Hypothalamus (tissue), 51 donors: ENCODE measurements at places on chromosomes 7 and 10.

DNA sequence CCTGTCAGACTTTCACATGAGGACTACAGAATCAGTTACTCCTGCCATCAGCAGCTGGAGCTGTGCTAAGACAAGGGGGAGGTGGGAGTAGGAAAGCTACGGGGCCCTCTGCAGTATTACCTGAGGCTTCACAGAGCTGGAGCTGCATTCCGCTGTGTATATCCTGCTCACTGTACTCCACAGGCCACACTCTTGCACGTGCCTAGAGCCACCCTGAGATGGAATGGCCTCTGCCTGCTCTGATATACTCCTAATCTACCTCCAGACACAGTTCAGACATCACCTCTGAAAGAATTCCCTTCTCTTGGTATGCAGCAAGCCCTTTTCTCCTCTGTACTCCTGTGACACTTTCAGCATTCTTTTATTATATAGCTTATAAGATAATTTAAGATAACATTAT is 34.8 kb downstream of the TRDMT1 start:
- no peak for DNase-seq

DNA sequence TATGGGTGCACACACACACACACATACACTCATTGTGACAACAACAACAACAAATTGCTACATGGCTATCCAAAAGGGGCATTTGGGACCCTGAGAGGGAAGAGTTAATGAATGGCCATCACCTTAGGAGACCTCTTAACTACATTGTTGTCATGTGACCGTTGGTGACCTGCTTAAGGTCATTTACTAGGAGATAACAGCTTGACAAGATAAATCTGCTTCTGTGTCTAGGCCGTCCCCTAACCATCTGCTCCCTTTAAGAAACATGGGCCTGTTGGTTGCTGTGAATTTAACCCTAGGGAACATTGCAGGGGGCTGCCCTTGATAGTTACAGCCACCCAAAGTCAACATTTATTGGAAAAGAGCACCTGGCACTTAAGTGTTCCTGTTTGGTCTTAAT is 29.7 kb downstream of the C1QL3 start:
- DNase-seq, result no peak

- DNase-seq, result no peak
Measured at GRCh38 chr7:142957723-142958122, 4.4 kb downstream of the KEL start.

GRCh38 chr10:97913193-97913592 is 63.5 kb downstream of the GOLGA7B start:
- DNase-seq, result no peak

DNA sequence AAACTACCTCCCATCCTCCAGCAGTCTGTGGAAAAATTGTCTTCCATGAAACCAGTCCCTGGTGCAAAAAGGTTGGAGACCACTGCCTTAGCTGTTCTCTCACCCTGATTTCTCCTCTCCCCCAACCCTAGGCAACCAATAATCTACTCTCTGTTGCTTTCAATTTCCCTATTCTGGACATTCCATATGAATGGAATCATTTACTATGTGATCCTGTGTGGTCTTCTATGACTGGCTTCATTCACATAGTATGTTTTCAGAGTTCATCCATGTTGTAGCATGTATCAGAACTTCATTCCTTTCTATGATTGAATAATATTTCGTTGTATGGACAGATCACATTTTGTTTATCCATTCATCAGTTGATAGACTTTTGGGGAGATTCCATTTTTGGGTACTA is 38.3 kb upstream of the DLG5 start:
- DNase-seq, result no peak

DNA sequence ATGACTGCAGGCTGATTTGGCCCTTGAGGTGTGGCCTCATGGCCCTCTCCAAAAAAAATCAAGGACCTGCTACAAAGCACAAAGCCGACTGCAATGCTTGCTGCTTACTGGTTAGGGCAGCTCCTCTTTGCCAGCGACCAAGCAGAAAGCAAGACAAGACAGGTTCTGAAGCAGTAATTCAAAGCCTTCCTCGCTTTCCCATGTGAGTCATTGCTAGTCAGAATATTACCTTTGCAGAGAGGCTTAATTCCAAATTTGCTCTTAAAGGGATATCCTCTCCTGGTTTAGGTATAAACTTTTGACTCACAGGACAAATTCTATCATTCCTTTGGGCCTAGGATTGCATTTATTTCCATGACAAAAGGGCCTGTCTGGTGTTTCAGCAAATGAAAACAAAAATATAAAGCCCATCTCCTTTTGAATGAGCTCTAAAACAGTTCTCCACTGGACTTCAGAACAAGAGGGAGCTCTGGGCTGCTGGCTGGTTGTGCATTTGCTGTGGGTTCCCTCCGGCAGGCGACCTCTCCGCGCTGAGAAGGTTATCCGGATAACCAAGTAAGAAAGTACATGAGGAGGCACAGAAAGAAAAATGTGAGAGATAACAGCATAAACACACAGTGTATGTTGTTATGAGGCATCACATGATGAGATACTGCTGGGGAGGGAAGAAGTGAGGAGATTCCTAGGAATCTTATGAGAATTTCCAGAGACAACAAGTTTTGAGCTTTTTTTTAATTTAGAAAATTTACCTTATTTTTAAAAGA is 90.8 kb downstream of the EGFR start:
- no peak for DNase-seq

GRCh38 chr7:19145434-19146115 is 354 bp upstream of the FERD3L start:
- no peak for DNase-seq

DNA sequence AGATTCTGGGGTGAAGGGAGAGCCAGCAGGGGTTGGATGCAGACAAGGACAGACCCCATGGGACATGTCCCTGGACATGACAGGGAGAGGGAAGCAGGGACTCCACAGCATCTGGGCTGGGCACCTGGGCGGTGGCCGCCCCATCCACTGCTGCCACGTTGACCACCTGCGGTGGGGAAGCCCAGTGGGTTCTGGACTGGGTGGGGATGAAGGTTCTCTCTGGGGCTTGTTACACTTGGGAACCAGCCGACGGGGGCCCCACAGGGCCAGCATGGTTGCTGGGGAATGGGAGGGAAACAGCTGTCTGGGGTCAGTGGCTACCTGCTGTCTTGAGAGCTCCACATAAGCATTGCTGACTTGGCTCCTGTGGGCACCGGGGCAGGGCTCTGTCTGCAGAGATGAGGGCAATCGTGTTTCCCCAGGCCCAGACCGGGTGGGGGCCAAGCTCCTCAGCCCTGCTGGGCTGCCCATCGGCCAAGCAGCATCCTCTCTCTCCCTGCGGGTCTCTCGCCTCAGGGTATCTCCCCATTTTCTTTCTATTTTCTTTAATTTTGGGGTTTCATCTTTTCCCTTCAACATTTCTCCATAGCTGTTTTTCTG is 443.6 kb upstream of the PFKP start:
- no peak for DNase-seq

GRCh38 chr10:102230264-102230860 is 4.3 kb downstream of the ELOVL3 start:
- no peak for DNase-seq

GRCh38 chr10:124597846-124598165 is 136.2 kb downstream of the LHPP start:
- no peak for DNase-seq

DNA sequence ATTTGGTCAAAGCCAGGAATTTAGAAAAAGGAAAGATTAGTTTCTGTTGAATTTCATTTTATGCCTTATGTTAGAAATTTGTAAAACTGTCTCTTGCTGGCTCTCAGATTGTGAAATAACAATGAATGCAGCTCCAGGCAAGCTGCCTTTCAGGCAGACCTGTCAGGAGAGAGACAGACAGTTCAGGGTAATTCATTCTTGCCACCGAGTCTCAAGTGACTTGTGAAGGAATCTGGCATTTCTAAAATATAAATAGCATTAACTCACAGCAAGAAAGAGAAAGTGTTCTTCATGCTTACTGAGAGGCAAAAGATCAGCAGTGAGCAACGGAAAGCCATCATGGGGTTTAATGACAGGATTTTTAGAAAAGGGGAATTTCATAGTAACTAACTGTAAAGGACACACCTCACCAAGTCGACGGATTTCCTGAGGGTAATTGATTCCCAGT is 442.3 kb upstream of the AKR1E2 start:
- no peak for DNase-seq

- no peak for DNase-seq
Measured at GRCh38 chr7:28123752-28124151, 56.8 kb downstream of the JAZF1 start.

DNA sequence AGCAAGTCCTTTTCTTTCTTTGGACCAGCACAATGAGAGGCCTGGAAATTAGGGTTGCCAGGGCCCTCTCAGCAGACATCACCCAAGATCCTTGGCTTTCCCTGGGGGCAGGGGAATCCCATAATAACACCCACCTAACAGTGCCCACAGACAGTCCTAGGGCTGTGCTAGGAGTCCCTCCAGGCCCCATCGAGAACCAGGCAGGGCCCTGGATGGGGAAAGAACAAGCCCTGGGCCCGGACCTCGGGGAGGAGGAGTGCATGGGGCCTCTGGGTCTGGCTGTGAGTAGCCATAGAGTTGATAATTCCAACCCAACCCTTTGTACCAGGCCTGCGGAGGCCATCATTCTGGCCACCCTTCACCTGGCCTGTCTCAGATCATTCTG is 201.2 kb upstream of the ZMIZ1 start:
- no peak for DNase-seq

- no peak for DNase-seq
Measured at GRCh38 chr10:96125142-96125515, 5.0 kb upstream of the ZNF518A start.

DNA sequence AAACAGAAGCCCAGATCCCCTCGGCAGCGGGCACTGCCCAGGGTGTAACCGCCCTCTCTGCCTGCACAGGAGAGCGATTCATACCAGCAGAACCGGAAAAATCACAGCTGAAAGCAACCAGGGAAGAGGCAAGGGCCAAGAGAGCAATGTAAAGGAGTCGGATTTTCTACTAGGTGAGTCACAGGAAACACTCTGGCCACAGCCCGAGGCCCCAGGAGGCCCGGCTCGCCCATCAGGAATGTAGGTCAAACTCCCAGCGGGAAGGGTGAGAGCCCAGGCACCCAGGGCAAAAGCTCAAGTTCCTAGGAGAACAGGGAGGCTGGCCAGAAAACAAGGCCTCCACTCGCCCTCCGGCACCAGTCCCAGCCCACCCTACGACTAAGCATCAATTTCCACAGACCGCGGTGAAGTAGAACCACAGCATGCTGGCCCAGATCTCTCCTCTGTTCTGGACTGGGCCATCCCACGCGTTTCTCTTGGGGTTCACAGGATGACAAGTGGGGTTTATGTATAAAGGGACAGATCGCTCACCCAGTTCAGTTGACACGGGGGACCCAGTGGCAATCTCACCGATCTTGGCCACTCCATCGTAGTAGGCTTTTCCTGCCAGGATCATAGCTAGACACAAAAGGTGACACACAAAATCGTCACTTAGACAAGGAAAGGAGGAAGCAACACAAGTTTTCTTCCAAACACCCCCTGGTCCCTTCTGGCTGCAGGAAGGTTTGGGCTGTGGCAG is 46.2 kb downstream of the BAIAP2L1 start:
- no peak for DNase-seq

- DNase-seq, result no peak
Measured at GRCh38 chr10:9211228-9211627, 1156.7 kb downstream of the GATA3 start.

DNA sequence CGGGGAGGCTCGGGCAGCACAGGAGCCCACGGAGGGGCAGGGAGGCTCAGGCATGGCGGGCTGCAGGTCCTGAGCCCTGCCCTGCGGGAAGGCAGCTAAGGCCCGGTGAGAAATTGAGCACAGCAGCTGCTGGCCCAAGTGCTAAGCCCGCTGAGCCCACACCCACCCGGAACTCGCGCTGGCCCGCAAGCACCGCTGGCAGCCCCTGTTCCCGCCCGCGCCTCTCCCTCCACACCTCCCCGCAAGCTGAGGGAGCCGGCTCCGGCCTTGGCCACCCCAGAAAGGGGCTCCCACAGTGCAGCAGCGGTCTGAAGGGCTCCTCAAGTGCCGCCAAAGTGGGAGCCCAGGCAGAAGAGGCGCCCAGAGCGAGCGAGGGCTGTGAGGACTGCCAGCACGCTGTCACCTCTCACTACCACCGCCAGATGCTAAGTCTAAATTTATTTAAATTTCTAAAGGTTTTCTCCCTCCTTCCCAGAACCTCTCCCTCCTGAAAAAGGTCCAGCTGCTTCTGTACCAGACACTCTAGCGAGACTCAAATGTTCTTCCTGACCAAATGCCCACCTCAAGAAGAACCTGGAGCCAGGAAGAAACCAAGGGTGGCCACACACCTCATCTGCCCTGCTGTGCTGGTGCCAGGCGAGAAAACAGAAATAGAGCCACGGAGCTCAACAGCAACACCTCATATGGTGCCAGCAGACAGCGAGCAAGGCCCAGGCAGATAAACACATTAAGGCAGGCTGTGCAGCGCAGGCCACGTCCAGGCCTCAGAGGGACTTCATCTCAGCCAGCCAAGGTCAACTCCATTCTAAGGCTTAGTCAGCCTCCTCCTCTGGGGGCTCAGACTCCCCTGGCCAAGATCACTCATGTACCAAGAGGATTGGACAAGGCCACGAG is 47.0 kb downstream of the KCNMA1 start:
- DNase-seq, result no peak

GRCh38 chr7:91832493-91833045 is 47.9 kb downstream of the MTERF1 start:
- no peak for DNase-seq

- no peak for DNase-seq
Measured at GRCh38 chr10:128662520-128662919, 536.3 kb upstream of the MKI67 start.

GRCh38 chr10:58712982-58713381 is 200.3 kb downstream of the BICC1 start:
- no peak for DNase-seq

DNA sequence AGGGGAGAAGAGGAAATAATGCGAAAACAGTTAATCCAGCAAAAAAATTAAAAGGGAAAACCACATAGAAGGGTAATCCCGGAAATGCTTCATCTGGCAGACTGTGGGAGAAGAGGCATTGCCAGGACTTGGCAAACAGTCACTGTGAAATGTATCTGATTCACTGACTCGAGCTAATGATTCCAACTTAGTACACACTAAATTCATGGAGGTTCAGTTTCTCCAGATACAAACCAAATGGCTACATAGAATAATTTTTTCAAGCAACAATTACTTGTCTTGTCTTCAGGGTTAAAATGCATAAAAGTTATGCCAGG is 36.4 kb downstream of the GDI2 start:
- no peak for DNase-seq

DNA sequence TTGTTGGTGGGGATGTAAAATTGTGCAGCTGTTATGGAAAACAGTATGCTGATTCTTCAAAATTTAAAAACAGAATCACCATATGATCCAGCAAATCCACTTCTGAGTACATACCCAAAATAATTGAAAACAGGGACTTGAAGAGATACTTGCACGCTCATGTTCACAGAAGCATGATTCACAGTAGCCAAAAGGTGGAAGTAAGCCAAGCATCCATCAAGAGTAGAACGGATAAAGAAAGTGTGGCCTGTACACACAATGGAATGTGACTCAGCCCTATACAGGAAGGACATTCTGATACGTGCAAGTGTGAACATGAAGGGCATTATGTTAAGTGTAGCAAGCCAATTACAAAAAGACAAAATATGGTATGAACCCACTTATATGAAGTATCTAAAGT is 696.7 kb upstream of the CELF2 start:
- DNase-seq, result no peak

- no peak for DNase-seq
Measured at GRCh38 chr7:152760854-152761748, 1.5 kb downstream of the ACTR3B start.

GRCh38 chr10:21926358-21926925 is 77.1 kb downstream of the DNAJC1 start:
- DNase-seq, result no peak

GRCh38 chr10:80529604-80530003 is 8.1 kb upstream of the SH2D4B start:
- no peak for DNase-seq
